ENCODE measurements at places on chromosomes 16 and 17.

- no peaks in the 10 kb centered on the region for H3K27me3 ChIP-seq
- peaks cover 5% of the 10 kb centered on the region for H3K4me1 ChIP-seq
- DNase-seq, result no peak
- no peak overlapping the region for H3K4me3 ChIP-seq
These were observed 79.8 kb downstream of the JPH3 start for GRCh38 chr16:87681981-87682570.

GRCh38 chr17:74217037-74217730 lies 3.8 kb downstream of the TTYH2 start:
- H3K27ac ChIP-seq, result no peak overlapping the region
- no peak overlapping the region for H3K4me3 ChIP-seq
- DNase-seq, result no peak
- peaks cover 3% of the 10 kb centered on the region for H3K27me3 ChIP-seq
- peaks cover 17% of the 10 kb centered on the region for H3K4me1 ChIP-seq

DNA sequence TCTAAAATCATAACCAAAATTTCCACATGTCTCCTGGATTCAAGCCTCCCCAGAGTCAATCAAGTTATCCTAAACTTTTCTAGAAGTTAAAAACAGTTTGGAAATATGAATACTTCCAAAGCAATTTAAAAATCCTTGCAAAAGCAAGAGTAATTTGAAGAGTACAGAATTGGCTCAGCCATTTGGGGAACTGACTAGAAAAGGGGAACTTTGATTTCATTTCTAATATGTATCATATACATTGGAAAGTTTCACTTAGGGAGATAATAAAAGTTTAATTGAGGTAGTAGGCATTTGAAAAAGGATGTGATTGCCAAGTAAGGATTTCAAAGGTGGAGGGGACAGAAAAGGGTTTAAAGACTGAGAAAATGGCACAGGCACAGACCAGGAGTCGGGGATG lies 9.0 kb upstream of the SLFN12L start:
- no peak for DNase-seq
- H3K4me3 ChIP-seq, result no peak overlapping the region
- peaks cover 2% of the 10 kb centered on the region for H3K36me3 ChIP-seq
- H3K27me3 ChIP-seq, result peaks cover 2% of the 10 kb centered on the region
- peaks cover 20% of the 10 kb centered on the region for H3K4me1 ChIP-seq
- no peak overlapping the region for H3K27ac ChIP-seq

DNA sequence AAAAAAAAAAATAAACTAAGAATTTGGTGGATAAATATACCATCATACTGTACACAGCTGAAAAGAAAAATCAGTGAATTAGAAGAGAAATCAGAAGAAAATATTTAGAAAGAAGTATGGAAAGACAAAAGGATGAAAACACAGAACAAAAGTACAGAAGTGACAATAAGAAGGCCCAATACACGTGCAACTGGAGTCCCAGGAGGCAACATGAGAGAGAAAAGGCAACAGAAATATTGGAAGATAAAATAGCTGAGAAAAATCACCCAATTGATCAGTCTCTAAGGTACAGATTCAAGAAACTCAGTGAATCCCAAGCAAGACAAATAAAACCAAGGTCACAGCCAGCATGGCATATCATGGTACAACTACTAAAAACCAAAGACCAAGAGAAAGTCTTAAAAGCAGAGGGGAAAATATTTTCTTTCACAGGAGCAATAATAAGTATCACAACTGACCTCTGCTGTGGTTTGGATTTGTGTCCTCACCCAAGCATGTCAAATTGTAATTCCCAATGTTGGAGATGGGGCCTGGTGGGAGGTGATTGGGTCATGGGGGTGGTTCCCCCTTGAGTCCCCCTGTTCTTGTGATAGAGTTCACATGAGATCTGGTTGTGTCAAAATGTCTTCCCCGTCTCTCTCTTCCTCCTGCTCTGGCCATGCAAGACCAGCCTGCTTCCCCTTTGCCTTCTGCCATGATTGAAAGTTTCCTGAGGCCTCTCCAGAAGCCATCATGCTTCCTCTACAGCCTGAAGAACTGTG lies 20.2 kb upstream of the ENGASE start:
- H3K27me3 ChIP-seq, result peaks cover 8% of the 10 kb centered on the region
- no peak overlapping the region for H3K27ac ChIP-seq
- no peak overlapping the region for H3K4me3 ChIP-seq
- peaks cover 5% of the 10 kb centered on the region for H3K4me1 ChIP-seq
- no peak for DNase-seq

DNA sequence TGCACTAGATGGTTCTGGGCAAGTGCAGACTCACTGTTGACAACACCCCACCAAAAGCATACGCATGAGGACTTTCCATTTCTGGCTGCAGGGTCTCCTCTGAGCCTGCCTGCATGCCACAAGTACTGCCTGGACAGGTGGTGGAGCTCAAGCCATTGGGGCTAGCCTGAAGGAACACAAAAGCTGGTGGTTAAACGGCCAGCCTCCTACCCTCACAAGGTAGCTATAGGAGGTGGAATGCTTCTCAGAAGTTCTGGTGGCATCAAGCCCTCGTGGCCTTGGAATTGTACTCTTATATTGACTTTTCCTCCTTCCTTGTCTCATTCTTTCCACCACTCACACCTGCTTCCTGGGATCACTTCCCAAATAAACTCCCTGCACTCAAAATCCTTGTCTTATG lies 56.6 kb upstream of the BCAR1 start:
- no peak for DNase-seq
- H3K36me3 ChIP-seq, result peaks cover 15% of the 10 kb centered on the region
- no peak overlapping the region for H3K4me3 ChIP-seq
- no peak overlapping the region for H3K27ac ChIP-seq
- peaks cover 16% of the 10 kb centered on the region for H3K27me3 ChIP-seq

Data from T-helper 2 cell treated with Interferon-gamma antibody and Interleukin-4, amounts not matched to agents 5 μg/mL and 100 μg/mL, for 36 hours (primary cell).